Stimulated activated CD4-positive, alpha-beta T cell treated with anti-CD3 and anti-CD28 coated beads, Interleukin-4, amount 100 ng/mL, for 24 hours (primary cell): ENCODE measurements at places on chromosomes 5 and 9.

DNA sequence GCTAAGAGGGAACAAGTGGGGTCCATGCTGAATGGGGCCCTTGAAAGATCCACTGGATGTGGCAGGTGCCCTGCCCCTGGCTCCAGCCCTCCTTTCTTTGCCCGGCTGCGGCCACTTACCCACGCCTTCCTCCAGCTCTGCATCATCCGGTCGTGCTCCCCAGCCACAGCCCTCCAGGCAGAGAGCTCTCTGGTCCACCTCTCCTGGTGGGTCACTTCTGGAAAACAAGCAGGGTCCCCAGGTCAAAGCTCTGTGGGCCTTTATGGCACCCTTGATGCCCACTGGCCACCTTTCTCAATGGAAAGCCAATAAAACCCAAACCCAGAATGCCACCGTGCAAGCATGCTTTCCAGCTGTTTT, 45.0 kb downstream of the SECISBP2 start:
- no peak for DNase-seq

- no peak for DNase-seq
These were observed 80.4 kb downstream of the CAAP1 start for GRCh38 chr9:26812217-26812616.

GRCh38 chr5:153490118-153491037, at the start of gene GRIA1:
Gene GRIA1, plus strand, starts transcription at chr5:153490670.
- no peak for DNase-seq

GRCh38 chr5:100252944-100253343, 282.2 kb upstream of the FAM174A start:
- no peak for DNase-seq

GRCh38 chr5:80957031-80957761, 3.0 kb upstream of the RASGRF2 start:
- DNase-seq: no peak

GRCh38 chr5:109105631-109106267, 304.0 kb downstream of the PJA2 start:
- no peak for DNase-seq

GRCh38 chr9:18909140-18910018, 123.6 kb downstream of the SAXO1 start:
- DNase-seq: no peak

DNA sequence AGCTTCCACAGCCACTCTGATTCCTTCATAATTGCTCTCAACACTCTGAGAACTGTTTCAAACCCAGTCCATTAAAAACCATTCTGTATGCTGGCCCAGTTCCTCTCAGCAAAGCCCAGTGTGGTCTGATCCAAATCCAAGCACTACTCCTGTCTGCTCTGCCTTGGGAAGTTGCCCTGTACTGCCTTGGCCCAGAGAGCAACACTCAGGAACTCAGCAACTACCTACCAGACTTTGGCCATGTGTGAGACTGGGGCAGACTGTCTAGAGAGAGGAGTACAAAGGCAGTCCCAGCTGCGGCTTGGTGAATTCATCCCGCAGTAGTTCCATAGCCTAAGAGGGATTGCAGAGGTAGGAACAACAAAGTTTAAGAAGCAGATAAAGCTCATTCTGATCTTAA, 214.4 kb downstream of the MCTP1 start:
- DNase-seq: no peak

DNA sequence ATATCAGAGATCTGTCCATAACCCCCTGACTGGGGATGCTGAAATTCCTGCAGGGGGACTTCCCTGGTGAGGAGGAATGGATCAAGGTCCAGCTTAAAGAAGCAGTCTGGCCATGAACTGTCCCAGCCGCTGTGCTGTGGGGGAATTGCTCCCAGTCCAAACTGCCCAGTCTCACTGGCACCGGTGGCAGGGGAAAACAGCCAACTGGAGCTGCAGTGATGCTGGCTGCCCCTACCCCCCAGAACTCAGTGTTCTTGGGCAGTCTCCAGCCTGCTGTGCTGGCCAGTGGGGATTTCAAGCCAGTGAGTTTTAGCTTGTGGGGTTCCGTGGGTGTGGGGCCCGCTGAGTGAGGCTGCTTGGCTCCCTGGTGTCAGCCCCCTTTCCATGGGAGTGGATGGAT, 306.5 kb upstream of the RPS23 start:
- DNase-seq: no peak

- DNase-seq: no peak
These were observed 233.6 kb upstream of the IRX1 start for GRCh38 chr5:3361811-3362605.

- peak; percentile 36 for DNase-seq
These were observed 25.3 kb upstream of the ENHO start for GRCh38 chr9:34547960-34548611.

- DNase-seq: no peak
These were observed 53.1 kb downstream of the ADAMTS2 start for GRCh38 chr5:179292202-179292601.
